ENCODE measurements at places on chromosomes 5 and 9.
A peak's percentile ranks its signal among the peaks of the same experiment; 100 is the strongest.

GRCh38 chr5:78979117-78979742 lies 5.9 kb downstream of the ARSB start:
- DNase-seq = no peak

GRCh38 chr5:72020161-72020983 lies 86.9 kb upstream of the MAP1B start:
- DNase-seq = no peak

- DNase-seq = no peak
These were observed 27.0 kb downstream of the SLC1A1 start for GRCh38 chr9:4517274-4517673.

- DNase-seq = no peak
These were observed 50.9 kb upstream of the SLC44A1 start for GRCh38 chr9:105193560-105193959.

DNA sequence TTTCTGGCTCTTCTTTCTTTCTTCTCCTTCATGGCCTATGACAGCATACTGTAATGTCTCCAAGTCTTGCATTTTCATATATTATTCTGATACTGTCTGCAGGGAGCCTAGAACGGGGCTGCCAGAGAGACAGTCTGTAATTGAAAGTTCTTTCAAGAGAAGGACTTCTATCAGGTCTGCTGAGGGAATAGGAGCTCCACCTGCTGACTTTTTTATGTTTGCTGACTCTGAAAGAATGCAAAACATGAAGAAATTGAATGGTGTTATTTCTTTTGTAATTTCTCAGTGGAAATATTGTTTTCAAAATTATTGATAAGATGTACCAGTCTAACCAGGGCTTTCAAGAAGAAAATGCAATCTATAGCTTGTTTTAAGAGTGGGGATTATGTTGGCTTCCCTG lies 121.9 kb upstream of the RFX3 start:
- peak; percentile 11 for DNase-seq

- DNase-seq = no peak
These were observed 453.9 kb downstream of the ENC1 start for GRCh38 chr5:74186356-74187315.

All from hematopoietic multipotent progenitor cell treated with erythropoietin and hydrocortisone succinate and interleukin-3 and kit ligand, for 6 days (in vitro differentiated cells).